ENCODE measurements at places on chromosomes 16 and 17.
A peak's percentile ranks its signal among the peaks of the same experiment; 100 is the strongest.

DNA sequence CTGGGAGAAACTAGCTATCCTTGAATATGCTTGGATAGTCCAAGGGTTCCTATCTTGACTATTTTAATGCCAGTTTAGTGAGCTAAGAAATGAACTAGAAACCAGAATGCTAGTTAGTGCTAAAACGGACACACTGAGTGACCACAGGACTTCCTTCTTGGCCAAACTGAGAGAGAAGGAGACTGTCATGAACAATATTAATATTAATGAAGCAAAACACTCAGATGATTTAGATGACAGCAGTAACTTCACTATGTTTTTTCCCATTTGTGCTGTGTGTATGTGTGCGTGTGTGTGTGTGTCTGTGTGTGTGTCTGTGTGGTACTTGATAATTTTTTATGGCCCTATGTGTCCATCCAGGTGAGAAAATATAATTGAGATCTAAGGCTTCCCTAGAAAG is 2.2 kb upstream of the ATXN1L start:
- no peak for DNase-seq

DNA sequence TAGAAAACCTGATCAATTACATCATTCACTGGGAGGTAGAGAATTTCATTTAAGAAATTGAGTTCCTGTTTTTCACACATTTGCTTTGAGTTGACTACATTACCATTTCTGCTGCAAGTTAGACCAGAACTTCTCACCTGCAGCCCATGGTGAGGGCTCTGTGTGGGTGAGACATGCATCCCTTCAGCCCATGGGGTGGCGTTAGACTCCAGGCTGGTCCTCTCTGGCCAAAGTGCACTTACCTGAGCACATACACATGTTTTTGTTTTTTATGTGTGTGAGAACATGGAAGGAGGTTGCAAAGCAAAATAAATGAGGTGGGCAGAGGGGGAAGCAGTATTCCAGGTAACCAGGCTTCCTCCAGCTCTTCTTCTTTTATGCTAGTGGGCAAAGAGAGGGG is 470.2 kb downstream of the PMP22 start:
- DNase-seq: no peak

DNA sequence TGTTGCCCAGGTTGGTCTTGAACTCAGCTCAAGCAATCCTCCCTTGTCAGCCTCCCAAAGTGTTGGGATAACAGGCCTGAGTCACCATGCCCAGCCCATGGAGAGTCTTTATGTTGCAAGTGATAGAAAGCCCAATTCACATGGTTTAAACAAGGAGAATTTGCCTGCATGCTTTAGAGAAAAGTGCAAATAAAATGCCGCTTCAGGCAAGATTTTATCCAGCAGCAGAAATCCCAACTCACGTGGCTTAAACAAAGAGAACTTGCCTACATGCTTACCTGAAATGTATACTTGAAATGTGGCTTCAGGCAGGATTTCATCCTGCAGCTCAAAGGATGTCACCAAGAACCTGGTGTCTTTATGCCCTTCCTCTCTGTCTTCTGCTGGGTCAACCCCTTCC is 28.8 kb upstream of the XYLT2 start:
- DNase-seq: no peak

DNA sequence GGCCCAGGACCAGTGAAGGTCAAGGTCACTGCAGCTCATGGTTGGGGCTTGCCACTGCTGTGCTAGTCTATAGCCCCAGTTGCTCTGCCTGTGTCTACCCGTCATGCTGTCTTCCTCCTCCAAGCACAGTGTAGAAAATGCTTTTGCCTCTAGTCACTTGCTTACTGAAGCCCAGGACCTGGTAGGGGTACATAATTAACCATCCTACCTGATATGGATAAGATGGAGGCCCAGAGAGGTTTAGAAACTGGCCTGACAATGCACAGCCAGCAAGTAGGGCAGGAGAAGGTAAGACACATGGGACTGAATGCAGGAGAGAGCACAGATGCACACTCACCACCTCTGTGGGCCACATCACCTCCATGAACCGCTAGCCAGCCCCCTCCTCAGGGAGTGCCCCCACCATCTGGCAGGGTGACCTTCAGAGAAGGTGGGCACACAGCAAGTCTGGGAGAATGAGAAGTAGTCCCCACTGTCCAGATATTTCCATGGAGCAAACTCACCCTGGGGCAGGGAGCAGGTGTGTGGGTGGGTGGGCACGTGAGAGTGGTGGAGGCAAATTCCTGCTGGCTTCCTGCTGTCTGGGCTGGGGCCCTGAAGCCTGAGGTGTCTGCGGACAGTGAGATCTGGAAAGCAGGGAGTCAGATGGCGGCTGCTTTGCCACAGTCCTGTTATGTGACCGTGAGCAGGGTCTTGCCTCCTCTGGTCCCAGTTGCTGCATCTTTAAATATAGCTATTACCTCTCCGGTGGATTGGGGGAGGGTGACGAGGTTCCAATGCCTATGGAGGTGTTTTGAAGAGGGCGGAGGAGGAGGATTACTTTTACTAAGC is 1.0 kb downstream of the CX3CL1 start:
- no peak for DNase-seq

- peak; percentile 46 for DNase-seq
Measured at GRCh38 chr16:735982-736453, 4.8 kb downstream of the CIAO3 start.

GRCh38 chr17:44439168-44439567 is 49.7 kb upstream of the ITGA2B start:
- DNase-seq: no peak

GRCh38 chr16:6160303-6160702 is 1062.7 kb upstream of the EEF2KMT start:
- no peak for DNase-seq

Data from activated T-cell treated with anti-CD3 and anti-CD28 coated beads for 24 hours (primary cell).